Activated T-helper 9 cell treated with anti-CD3 and anti-CD28 coated beads, Interleukin-2, amount 50 U/mL, for 16 hours (primary cell): ENCODE measurements at places on chromosomes 2 and 18.

DNA sequence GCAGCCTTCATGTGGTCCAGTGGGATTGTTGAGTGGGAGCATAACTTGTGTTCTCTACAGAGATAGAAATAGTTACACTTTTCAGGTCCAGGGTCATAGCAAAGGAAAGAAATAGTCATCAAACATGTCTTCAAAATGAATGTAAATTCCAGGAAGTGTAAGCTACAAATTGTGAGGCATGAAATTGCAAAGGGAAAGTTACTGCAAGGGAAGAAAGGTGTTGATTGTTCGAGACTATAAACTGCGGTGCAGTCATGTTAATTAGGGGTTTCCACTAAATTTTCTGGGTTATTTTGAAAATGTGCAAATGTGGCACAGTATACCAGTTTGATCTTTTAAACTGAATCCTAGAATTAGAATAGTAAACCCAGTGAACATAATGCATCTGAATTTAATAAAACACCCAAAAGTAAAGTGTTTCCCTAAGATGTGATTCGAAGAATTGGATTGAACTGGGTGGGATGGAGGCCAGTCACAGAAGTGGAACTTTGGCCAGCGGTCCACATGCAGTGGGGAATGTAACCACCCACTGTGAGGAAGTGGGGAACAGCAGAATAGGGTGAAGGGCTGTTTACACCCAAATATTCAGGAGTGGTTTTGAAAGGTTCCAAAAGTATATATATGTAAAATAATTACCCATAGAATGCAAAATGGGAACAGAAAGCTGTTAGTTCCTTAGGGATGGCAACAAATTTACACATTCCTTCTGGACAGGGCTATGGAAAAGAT is 126.5 kb upstream of the CCDC68 start:
- no peak for DNase-seq

- no peak for DNase-seq
Observed at GRCh38 chr2:3827673-3828575, 124.5 kb downstream of the DCDC2C start.

DNA sequence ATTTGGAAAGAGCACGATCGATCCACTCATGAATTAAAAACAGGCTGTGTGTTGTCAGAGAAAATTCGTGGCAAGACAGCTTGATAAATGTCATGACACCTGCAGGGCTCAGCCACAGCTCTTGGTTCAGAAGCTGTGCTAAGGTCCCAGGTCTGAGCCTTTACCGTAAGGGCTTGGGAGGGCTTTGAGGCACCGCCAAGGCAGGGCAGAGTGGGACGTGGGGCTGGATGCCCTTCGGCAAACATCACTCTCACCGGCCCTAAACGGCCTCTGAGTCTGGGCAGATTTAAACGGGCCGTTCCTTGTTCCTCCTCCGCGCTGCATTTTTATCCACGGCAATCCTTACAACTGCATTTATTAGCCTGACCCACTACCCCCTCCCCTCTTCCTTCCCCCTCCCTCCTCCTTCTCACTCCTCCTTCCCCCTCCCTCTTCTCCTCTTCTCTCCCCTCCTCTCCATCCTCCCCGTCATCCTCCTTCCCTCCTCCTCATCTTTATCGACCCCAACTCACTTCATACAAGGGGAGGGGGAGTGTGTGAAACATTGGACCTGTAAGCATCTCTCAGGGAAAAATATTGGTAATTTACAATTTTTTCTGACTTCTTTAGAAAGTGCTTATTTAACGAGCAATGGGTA is 33.9 kb downstream of the MBP start:
- no peak for DNase-seq

DNA sequence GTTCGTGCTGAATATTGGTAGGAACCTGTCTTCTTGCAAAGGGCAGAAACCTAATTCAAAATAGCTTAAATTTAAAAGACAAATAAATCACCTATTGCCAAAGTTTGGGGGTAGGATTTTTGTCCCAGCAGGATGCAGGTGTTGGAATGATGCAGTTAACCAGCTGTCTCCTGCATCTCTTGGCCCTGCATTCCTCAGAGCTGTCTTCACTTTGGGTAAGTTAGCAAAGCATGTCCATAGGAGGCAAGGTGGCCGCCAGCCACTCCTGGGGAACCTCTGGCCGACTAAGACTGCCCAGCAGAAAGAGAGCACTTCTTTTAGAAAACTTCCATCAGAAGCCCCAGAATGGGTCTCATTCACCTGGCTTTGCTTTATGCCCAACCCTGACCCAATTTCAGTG is 20.5 kb upstream of the NYAP2 start:
- no peak for DNase-seq

GRCh38 chr2:73983322-73984202 is 1.1 kb upstream of the TET3 start:
- DNase-seq = no peak

DNA sequence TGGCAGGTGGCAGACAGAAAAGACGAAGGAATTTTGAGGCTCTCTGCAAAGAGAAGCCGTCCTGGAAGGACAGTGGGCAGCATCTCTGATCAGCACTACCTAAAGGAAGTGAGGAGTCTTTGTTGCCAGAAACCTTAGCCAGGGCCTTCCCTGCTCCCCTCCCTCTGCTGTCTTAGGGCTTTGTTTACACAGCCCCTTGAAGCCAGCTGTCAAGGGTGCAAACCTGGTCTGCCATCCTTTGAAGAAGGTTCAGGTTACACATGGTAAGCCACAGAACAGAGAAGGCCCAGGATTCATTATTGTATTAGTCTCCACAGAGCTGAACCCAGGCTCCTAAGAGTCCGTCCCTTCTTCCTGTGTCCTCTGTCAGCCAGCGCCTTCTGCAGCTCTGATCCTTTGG is 356.7 kb downstream of the TGIF1 start:
- no peak for DNase-seq

GRCh38 chr18:4207383-4207985 is 247.6 kb downstream of the DLGAP1 start:
- no peak for DNase-seq
